ENCODE measurements at places on chromosomes 7 and 10.

DNA sequence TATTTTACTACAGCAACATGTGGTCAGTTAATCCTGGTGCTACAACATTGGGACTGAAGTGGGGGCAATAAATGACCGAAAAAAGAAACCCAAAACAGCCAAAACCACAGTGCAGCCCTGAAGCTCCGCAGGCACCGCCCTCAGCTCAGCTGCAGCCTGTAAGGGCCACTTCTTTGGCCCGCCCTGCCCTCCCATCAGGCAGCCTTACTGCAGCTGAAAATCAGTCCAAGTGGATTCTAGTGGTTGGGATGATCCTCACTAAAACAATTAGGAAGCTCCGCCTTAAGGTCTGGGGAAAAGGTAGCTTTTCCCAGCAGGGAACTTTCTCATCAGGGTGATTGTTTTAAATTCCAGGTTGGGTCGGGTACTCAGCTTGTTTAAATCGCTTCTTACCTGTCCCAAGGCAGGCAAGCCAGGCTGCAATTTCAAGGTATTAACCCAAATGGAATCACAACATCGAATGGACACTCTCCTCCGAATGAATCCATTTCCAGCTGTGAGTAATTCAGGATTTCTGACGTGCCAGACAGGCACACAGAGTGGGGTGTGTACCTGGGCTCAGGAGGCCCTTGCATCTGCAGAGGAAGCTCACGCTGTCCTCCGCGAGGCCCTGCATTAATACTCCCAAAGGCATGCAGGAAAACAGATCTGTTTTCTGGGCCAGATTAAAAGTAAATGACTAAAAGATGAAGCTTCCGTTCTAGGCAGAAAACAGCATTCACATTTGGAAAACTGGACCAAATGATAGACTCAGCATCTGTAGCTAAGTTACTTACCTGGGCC lies 104.3 kb downstream of the CREB5 start:
- DNase-seq: no peak

- no peak for DNase-seq
Observed at GRCh38 chr7:27242555-27243339, at the start of gene EVX1. EVX1 (plus strand) TSS chr7:27242802; CDS start chr7:27243031, 229 bp downstream.

DNA sequence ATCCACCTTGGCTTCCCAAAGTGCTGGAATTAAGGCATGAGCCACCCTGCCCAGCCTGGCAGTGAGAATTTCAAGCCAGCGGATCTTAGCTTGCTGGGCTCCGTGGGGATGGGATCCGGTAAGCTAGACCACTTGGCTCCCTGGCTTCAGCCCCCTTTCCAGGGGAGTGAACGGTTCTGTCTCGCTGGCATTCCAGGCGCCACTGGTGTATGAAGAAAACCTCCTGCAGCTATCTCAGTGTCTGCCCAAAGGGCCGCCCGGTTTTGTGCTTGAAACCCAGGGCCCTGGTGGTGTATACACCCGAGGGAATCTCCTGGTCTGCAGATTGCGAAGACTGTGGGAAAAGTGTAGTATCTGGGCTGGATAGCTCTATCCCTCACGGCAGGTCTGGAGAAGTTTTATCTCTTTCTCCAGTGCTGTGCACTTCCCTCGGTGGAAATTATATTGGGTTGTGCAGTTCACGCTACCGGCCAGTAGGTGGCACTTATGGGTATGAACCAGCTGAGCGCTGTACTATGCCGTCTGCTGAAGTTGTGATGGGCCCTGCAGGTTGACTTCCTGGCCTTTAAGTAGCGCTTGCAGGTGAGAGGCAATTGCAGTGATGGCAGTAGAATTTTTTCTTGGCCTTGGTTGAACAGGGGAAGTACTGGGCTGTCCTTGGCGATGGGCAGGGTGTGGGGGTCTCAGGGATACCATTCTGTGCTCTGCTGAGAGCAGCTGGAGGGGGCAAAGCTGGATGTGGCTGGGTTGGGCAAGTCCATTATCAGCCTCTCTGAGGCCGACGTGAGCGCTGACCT lies 138.0 kb upstream of the MTPN start:
- DNase-seq: no peak

DNA sequence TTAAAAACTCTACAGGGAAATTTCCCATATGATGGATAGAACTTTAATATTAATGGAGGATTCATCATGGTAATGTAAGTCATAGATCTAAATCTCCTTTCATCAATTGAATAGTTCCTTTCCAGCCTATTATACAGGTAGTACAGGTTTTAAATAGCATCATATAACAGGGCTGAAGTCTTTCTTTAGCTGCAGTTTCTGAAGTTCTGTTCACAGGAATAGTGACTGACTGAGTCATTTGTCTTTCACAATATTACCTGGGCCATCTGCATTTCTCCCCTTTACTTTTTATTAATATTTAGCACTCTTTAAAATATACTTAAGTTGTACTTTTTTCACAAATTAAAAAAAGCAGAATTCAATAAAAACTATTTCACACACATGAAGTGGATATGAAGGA lies 12.6 kb upstream of the NPVF start:
- DNase-seq: no peak

DNA sequence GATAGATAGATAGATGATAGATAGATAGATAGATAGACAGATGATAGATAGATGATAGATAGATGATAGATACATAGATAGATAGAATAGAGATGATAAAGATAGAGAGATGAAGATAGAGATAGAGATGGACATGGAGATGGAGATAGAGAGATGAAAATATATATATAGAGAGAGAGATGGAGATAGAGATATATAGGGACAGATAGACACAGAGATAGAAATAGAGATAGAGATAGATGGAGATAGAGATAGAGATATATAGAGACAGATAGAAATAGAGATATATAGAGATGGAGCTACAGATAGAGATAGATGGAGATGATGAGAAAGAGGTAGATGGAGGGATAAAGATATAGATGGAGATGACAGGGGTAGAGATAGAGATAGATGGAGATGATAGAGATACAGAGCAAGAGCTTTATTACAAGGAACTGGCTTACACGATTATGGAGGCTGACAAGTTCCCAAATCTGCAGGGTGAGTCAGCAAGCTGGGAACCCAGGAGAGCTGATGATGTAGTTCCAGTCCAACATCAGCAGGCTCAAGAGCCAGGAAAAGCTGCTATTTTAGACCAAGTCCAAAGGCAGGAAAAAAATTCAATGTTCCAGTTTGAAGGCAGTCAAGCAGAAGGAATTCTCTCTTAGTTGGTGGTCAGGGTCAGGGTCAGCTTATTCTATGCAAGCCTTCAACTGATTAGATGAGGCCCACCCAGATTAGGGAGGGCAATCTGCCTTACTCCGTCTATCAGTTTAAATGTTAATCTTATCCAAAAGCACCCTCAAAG lies 37.1 kb downstream of the CAV1 start:
- DNase-seq: no peak

DNA sequence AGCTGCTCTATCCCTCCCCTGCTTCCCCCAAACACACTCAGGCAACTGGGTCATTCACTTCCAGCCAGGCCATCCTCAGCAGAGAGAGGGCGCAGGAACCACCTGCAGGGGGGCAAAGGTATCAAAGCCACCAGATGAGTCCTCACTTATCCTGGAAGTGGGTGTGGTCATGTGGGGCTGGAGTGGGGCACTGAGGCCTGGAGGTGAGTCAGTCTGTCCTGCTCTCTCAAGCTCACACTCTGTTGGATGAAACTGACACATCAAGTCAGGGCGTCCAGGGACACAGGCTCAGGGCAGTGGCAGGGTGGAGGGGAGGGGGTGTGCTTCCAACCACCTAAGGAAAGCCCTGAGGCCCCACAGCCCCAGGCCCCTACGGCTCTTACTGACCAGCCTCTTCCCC lies 8.0 kb upstream of the ELFN1 start:
- DNase-seq: no peak

DNA sequence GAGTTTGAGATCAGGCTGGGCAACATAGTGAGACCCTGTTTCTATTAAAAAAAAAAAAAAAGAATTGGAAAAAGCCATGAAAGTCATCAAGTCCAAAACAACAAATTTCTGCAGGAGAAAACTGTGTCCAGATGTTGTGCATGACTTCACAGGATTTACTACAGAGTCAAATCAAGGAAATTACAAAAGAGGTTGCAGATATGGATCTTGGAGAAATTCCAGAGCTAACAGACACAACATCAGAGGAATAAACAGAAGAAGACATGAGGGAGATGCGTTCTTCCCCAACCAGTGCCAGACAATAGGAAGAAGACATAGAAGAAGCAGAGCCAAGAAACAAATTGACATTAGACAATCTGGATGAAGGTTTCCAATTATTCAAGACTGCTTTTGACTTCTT lies 24.3 kb upstream of the KCNIP2 start:
- no peak for DNase-seq

DNA sequence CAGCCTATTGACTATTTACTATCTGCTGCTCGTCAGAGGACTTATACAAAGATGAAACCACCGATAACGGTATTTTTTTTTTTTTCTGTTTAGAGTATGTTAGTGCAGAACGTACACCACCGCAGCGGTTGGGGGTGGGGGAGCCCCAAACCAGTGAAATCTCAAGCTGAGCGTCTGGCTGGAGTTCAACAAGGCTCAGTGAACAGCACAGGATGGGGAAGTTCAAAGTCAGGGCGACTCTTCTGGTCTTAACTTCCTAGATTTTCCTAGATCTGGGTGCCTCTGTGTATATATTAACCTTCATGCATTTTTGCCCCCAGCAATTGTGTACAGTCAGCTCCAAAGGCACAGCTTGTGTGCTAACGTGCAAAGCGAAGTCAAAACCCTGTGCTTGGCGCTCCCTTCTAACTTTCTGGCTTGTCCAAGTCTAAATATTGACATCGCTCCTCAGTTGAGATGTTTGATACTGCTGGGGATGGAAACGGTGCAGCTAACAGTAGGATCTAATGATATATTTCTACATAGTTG lies 1.1 kb downstream of the RHOBTB1 start:
- peak; percentile 23 for DNase-seq

- no peak for DNase-seq
Observed at GRCh38 chr10:128092454-128092853, 33.8 kb downstream of the MKI67 start.

GRCh38 chr7:75616421-75617167 lies 122.1 kb downstream of the HIP1 start:
- DNase-seq: no peak

DNA sequence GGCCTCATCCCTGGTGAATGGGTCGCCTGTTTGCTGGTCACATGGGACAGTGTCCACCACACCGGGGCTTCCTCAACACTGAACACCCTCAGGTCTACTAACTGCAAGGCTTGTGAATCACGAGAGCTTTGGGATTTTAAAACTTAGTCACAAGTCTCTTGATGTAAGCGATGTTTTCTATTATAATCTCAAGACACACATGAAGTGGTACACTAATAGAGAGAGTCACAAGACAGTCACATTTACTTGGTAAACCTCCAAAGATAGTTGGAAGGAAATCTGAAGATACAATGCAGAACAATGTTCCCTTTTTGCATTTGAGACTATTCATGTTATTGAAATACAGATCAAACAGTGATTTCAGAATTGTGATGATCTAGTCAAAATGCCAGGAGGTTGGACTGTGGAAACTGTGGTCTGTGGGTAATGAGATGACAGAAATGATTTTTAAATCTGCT lies 233.1 kb upstream of the KLF6 start:
- no peak for DNase-seq

DNA sequence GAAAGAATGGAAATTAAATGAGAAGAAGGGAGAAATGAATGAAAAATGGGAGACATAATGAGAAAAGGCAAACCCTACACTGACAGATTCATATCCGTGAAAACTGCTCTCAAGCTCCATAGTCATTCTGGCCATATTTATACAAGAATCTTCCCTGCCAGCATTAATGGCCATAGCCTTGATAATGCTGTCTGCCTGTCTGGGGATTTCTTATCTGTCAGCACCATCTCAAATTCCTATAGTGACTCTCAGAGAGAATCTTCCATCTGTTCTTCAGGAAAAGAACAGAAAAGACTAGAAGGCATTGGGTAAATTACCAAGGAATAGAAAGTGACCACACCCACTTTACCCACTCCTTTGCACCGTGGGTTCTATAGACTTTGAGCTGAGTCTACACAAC lies 295.9 kb downstream of the PLXNA4 start:
- DNase-seq: no peak

GRCh38 chr7:26419198-26419597 lies 127.5 kb downstream of the SNX10 start:
- DNase-seq: no peak

DNA sequence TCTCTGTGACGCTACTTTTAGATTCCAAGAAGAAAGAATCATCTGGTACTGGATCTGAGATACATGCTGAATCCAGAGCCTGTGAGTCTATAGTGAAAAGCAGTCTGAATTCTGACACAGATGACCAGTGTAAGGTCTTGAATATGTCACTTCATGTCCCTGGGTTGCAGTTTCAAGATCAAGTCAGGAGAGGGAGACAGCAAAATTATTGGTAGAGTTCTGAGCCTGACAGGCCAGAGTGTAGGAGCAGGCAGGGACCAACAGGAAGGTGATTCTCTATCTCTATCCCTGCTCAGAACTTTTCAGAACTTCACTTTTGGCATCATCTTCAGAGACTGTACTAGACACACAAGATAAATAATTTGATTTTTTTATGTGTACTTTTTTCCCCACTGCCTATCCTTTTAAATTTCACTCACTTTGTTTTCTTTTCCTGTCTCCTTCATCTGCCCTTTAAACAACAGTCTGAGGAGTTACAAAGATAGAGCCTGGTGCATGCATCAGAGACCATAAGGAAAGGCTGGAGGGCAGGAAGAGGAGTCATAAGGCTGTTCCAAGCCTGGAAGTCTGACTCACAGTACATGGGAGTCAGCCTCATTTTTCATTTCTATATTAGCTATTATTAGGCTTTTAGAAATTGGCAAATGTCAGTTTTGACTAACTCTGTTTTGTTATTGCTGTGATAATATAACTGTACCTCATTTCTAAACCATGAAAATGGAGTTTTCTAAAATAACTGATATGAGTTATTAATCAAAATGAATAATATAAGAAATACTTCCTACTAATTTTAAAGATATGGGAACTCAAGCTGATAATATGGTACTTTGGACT lies 120.2 kb upstream of the TMEM229A start:
- DNase-seq: no peak

GRCh38 chr7:113085781-113086390 lies 741 bp downstream of the GPR85 start:
- DNase-seq: no peak

DNA sequence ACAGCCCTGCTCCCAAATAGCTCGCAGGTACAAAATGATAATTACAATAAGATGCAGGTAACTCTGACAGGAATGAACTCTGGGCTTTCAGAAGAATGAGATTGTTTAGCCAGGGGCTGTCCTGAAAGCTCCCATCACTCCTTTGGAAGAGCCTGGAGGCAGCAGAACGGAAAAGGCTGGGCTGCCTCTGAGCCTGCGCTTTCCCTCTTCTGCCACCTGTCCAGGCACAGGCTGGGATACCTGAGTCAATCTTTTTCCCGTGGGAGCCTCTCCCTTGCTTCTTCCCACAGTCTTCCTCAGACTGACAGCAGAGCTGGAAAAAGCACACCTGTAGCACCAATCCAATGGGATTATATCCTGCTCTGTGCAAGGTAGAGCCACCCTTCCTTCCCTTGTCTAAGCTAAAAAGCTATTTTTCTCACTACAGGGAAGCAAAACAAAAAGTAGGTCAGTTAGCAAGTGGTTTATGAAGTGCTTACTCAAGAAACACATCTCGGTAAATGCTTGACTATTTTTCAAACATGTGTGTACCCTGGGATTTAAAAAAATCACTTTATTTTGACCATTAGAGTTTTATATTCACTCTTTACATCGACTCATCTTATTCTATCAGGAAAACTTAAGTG lies 12.3 kb upstream of the CUL1 start:
- no peak for DNase-seq

GRCh38 chr10:91592266-91592975 lies 40.5 kb downstream of the PPP1R3C start:
- no peak for DNase-seq
